ENCODE measurements at places on chromosomes 5 and 9. TPM values are rescaled to one million over a fixed set of nuclear protein-coding genes. Genes with fewer than 3 reads are reported as not detected.

The MAP3K1 gene
- total RNA-seq, result 30.2 TPM

The QRFP gene
- total RNA-seq, result 0.16 TPM

The TMEM174 gene
- total RNA-seq, result not detected

The SPINK13 gene
- total RNA-seq, result not detected

The IER5L gene
- 17.9 TPM for total RNA-seq

The GPSM1 gene
- total RNA-seq, result 21.7 TPM

The DEPDC1B gene
- 1.3 TPM for total RNA-seq

The RORB gene
- total RNA-seq, result 2.9 TPM

The DDX4 gene
- total RNA-seq, result not detected
